ENCODE measurements at places on chromosomes 6 and 20.
A peak's percentile ranks its signal among the peaks of the same experiment; 100 is the strongest.

GRCh38 chr20:63562461-63563224 lies 8.7 kb downstream of the FNDC11 start:
- no peak for DNase-seq

- no peak for DNase-seq
Measured at GRCh38 chr20:3660262-3661059, 2.7 kb downstream of the GFRA4 start.

- no peak for DNase-seq
Measured at GRCh38 chr20:59729506-59729905, 125.2 kb downstream of the PHACTR3 start.

DNA sequence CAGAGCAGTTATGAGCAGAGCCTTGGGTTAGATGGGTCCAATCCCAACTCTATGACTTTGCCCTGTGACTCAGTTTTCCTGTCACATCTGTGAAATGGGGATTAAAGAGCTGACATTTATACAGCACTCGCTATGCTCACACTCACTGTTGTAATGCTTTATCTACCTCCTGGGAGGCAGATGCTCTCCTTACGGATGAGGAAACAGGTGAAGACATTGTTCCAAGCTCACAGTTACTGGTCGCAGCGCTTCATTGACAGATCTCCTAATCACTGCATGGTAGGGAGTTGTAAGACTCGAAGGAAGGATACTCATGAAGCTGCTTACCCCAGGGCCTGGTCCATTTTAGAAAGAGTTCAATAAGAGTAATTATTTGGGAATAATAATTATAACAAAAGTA lies 2.9 kb upstream of the MYLK2 start:
- DNase-seq: no peak

DNA sequence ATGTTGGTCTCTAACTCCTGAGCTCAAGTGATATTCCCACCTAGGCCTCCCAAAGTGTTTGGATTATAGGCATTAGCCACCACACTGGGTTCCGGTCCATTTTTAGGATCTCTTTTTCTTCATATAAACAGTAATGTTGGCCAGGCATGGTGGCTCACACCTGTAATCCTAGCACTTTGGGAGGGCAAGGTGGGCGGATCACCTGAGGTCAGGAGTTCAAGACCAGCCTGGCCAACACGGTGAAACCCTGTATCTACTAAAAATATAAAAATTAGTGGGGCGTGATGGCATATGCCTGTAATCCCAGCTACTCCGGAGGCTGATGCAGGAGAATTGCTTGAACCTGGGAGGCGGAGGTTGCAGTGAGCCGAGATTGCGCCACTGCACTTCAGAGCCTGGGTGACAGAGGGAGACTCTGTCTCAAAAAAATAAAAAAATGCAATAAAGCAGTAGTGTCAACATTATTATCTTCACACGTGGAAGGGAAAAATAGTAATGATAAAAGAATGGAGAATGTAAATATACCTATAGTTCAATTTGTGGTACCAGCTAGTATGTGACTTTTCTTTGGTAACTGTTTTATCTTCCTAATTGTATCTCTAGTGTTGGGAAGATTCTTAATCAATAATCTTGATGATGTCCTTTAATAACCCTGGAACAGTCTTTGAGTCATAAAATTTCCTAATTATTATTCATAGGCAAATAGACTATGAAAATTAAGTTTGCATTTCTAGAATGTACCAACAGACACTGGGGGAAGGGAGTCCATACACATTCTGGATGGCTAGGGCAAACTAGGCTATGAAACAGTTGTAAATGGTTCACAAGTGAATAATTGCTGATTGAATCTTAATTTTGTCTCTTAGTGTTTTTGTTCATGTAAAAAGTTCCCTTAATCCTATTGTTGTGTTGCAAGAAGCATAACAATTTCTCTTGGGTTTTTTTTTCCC lies 3.6 kb downstream of the PARD6B start:
- no peak for DNase-seq

DNA sequence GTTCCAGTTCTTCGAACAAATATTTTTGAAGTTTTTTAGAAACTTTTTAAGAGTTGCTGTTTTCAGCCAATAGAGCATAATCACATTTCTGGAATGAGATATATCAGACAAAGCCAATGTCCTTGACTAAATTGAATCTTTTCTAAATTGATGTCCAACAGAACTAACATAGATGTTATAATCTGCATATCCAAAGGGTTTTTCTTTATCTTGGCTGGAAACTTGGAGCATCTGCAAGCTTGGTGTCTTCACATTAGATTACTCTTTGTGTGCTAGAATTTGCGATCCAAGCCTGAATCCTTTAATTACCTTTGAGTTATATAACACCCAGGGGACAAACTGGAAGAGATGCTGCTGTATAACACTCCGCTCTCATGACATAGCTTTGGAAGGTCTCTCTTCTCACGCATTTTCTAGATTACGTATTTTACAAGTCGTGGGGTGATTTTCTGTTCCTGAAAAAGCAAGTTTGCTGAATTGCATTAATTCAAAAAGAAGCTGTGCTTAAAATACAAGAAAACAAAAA lies 64.4 kb upstream of the FUCA2 start:
- DNase-seq: no peak

GRCh38 chr6:116595247-116595646 lies 21.0 kb upstream of the RSPH4A start:
- DNase-seq: peak; percentile 91
